Activated CD4-positive, CD25-positive, alpha-beta regulatory T cell (primary cell): ENCODE measurements at places on chromosomes 5 and 9.

DNA sequence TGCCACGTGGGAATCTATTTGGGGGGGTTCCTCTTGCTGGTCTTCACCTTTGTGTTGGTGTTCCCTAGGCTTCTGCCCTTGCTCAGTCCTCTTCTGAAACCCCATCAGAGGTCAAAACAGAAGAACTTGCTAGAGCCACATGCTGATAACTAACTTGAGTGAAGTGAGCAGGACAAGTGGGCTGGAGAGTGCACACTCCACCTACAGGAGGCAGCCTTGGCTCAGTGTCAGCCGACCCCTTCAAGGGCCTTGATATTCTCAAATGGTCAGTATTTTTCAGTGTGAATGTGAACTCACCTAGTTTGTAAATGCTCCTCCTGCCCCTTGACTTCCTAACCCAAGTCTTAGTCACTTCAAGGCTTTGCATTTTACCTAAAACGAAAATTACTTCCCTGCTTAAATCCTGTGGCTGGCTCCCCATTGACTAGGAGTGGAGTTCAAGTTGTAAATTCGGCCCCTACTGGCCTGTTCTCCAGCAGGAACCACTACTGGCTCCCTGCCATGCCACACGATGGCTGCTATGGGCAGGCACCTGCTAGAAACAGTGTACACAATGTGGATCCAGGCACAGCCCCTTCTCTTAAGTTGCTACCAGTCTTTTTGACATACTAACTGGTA, 3.6 kb upstream of the SLC1A3 start:
- DNase-seq, result no peak

GRCh38 chr9:134024214-134024792, 978 bp upstream of the BRD3OS start:
- no peak for DNase-seq

DNA sequence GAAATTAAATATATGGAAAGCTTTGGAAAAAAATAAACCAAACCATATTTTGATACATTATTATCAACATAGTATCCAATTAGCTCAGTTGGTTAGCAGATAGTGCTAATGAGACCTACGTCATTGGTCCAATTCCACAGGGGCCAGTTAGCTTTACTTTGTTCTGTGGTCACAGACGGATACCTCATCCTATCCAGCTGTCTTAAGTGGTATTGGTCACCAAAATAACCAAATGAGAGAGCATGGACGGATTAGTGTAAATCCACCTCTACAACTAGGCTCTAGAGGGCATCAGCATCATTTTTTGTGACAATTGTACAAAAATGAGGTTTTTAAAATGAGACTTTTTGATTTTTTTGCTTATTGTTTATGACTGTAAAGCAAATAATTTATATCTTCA, 364.2 kb downstream of the KIAA0825 start:
- no peak for DNase-seq

DNA sequence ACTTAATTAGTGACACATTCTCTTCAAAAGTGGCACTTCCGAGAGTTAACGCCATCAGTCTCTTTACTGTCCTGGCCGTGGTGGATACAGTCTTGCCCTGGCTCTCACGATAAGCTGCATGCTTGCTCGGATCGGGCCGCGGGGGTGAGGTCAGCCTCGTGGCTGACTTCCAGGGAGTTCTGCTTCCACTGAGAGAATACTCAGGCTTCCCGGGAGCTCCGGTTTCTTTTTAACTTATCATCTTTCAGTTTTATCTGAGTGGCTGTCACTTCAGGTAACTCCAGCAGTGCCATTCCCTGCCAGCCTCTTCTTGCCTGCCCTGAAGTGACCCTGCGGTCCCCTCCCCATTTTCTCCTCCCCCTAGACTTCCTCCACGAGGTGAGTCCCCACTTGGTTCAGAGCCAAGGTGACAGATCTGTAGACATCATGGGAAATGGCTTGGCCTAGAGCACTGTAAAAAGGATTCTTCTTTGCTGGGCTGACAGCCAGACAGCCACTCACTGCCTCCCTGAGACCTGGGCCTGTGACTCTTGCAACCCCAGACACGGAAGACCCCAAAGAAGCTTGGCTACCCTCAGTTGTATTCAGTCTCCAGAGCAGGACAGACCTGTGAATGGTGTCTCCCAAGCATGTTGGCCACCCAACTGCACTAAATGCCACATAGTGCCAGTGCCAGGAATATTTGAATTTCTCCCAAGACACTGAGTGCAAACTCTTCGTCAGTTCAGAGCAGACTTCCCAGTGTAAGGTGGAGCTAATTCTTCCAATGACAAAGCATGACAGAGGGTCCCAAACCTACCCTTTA, 95.1 kb downstream of the DAPK1 start:
- DNase-seq, result no peak

DNA sequence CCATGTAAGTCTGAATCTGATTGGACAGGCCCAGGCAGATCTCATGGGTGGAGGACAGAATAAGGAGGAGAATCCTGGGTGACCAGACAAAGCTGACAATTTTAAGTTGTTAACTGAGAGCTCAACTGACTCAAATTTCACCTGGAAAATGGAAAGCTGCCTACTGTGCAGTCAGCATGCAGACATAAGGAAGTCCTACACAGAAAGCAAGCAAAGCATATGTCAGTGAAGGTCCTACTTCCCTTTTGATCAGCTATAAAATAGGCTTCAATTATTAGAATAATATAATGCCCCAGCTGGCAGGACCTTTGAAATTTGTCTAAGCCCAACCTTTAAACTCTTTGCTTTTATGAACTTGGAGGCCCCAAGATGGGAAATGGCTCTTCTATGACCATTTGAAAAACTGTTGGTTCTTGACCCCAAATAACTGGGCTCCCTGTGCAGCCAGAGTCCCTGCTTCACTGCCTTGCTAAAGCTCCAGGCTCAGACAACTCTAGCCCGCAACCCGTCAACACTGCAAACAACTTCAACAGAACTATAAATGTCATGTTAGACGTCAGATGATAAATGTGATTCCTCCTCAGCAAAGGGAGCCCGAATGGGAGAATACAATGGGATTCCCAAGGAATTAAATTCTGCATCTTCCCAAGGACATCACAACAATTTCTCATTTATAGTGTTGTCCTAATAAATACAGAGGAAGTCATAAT, 118.9 kb upstream of the ADRA1B start:
- DNase-seq, result no peak

GRCh38 chr5:62376064-62376463, 27.6 kb downstream of the DIMT1 start:
- no peak for DNase-seq
